ENCODE measurements at places on chromosomes 4 and X.

DNA sequence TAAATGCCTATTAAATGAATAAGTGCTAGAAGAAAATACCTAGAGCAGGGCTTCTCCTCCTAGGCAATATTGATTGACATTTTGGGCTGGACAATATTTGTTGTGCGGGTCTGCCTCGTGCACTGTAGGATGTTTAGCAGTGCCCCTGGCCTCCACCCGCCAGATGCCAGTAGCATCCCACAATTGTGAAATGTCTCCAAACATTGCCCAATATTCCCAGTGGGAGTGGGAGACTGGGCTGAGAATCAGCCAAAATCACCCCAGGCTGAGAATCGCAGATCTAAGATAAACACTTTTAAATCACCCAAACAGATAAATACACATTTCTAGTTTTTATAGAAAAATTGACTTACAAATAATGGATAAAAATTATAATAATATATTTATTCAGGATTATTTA is 916.2 kb upstream of the LCORL start:
- no peak for DNase-seq

DNA sequence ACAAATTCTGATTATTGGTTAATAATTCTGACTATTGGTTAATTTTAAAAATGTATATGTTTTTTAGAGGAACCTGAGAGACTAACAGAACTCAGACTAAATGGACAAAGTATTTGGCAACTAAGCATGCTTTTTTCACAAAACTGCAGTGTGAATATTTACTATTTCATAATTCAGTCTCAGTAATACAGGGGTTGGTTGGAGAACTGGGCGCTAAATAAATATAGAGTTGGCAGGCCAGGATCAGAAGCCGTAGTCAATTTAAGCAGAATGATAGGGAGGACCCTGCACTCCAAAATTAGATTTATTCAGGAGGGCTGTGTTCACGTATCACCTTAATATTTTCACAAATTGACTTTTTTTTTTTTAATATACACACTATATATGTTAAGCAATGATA is 5.8 kb downstream of the TIGD2 start:
- no peak for DNase-seq

- DNase-seq: no peak
Measured at GRCh38 chr4:123345935-123346300, 50.7 kb upstream of the SPRY1 start.

DNA sequence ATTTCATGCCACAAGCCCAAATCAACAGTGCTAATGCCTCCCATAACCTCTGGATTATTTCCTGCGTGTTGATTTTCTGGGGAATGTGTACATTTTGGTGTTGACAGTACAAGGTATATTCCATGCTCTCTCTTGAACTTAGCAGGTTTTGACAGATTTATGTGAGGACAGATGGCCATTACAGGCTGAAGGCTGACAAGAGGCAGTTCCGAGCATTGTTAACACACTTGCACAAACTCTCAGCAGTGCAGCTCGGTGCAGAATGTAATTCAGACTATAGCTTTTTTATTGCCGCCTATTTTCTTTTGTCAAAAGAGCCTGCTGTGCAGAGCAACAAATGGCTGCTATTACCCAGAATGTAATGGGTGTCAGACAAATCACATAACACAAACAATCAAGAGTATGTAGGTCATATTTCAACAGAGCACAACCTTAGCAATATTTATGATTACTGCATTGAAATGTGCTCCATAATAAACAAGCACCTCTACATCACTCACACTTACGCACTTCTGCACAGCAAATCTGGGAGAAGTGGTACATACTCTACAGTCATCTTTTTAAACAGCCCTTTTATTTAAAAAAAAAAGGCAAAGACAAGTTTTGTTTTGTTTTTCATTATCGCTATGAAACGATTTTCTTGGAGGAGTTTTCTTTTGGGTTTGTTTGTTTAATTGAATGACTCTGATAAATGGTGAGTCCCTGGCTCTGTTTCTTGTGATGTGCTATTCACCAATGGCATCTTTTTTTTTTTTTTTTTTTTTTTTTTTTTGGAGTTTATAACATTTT is 71.6 kb downstream of the PPARGC1A start:
- DNase-seq: no peak
